Stomach (tissue), 19 donors: ENCODE measurements at places on chromosomes 11 and 22. TPM values are rescaled to one million over a fixed set of nuclear protein-coding genes. Genes with fewer than 3 reads are reported as not detected.

GRCh38 chr11:61598886-61599868 is 18.3 kb upstream of the SYT7 start:
- no peak overlapping the region for H3K27ac ChIP-seq
- H3K36me3 ChIP-seq = no peaks in the 10 kb centered on the region
- no peak for DNase-seq
- H3K27me3 ChIP-seq = peaks cover 4% of the 10 kb centered on the region
- peaks cover 7% of the 10 kb centered on the region for H3K4me1 ChIP-seq

- no peak for DNase-seq
- peaks cover 74% of the 10 kb centered on the region for H3K4me1 ChIP-seq
- H3K36me3 ChIP-seq = no peaks in the 10 kb centered on the region
- H3K4me3 ChIP-seq = no peak overlapping the region
- no peak overlapping the region for H3K27ac ChIP-seq
These were observed 12.3 kb downstream of the TNRC6B start for GRCh38 chr22:40189997-40190396.

DNA sequence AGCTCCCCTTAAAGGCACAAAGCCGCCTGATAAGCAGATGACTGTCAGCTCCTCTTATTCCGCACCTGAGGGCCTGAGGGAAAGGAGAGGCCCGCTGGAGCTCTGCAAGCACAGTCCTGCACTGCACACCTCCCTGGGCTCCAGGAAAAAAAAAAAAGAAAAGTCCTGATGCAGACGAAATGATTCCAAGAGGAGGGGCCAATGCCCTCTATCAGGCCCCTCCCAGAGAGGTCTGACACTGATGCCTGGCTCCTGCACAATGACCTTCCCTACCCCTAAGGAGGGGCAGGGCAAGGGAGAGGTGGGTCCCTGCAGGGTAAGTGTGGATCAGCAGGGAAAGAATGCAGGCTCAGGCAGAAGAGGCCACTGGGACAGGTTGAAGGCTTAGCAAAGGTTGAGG is 572.7 kb downstream of the SOX6 start:
- H3K36me3 ChIP-seq = no peaks in the 10 kb centered on the region
- no peaks in the 10 kb centered on the region for H3K4me1 ChIP-seq
- H3K4me3 ChIP-seq = no peak overlapping the region
- no peak overlapping the region for H3K27ac ChIP-seq

DYNC2H1 gene
- total RNA-seq = 63.7 TPM

GRCh38 chr22:40273319-40273718 is 73.0 kb upstream of the ADSL start:
- H3K27ac ChIP-seq = no peak overlapping the region
- H3K36me3 ChIP-seq = peaks cover 39% of the 10 kb centered on the region
- H3K4me3 ChIP-seq = no peak overlapping the region
- no peaks in the 10 kb centered on the region for H3K27me3 ChIP-seq

CHRM1 gene
- total RNA-seq = 19.4 TPM

FERMT3 gene
- 11.9 TPM for total RNA-seq

DNA sequence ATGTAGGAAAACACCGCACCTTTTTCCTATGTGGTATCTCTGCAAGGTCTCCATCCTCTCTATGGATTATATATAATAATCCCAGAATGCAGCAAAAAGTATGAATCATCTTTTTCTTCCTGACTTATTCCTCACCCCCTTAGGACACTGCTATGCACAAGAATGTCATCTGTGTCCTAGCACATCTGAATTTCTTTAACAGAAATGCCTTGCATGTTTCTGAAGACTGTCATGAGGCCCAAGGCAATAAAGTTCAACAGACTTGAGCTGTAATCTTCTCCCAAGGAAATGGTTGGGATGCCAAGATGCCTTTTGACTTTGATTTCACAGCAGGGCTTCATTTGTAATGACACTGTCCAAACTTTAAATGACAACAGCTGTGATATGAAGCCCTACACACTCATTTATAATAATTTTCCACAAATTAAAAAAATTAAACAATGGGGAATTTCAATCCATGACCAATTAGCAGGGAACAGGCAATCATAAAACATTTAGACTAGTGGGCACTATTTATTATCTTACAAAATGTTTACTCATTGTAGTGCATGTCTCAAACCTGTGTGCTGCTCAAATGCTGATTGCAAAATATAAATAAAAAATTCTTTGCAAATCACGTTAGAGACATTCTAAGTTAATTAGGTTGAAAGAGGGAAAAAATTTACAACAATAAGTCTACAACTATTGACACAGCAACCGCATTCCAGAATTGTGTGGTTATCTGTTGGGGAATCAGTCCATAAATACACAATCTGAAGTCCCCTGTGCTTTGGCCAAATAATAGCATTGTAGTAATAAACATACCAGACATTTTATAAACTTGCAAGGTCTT is 242.3 kb downstream of the SWAP70 start:
- no peak for DNase-seq
- no peaks in the 10 kb centered on the region for H3K36me3 ChIP-seq
- no peaks in the 10 kb centered on the region for H3K27me3 ChIP-seq
- no peak overlapping the region for H3K27ac ChIP-seq

- no peaks in the 10 kb centered on the region for H3K36me3 ChIP-seq
- H3K4me1 ChIP-seq = no peaks in the 10 kb centered on the region
- no peak overlapping the region for H3K4me3 ChIP-seq
These were observed 84.5 kb downstream of the CACNA1I start for GRCh38 chr22:39655004-39655579.

NCAM1 gene
- total RNA-seq = 31.9 TPM

- H3K4me3 ChIP-seq = no peak overlapping the region
- DNase-seq = no peak
- peaks cover 8% of the 10 kb centered on the region for H3K36me3 ChIP-seq
- peaks cover 48% of the 10 kb centered on the region for H3K4me1 ChIP-seq
- H3K27ac ChIP-seq = no peak overlapping the region
These were observed 50.7 kb downstream of the BMAL1 start for GRCh38 chr11:13328286-13328685.

DNA sequence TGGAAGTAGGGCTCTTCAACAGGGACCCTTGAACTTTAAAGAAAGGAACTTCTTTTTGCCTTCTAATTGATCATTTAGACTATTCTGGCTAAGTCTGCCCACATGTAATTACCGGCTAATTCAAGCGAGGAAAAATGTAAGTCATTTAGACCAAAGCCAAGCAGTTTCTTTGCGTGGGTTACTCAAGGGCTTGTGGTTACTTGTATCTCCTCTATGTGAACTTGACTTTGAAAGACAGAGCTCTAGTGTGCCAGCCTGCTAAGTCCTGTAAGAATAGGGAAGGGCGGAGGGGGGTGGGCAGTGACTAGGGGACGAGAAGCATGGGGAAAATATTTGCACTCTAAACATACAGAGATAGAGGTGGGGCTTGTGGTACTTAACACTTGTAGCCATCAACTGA is 145.2 kb upstream of the TEAD1 start:
- no peaks in the 10 kb centered on the region for H3K27me3 ChIP-seq
- H3K4me1 ChIP-seq = peaks cover 6% of the 10 kb centered on the region
- no peak overlapping the region for H3K27ac ChIP-seq
- H3K4me3 ChIP-seq = no peak overlapping the region
- no peak for DNase-seq
